Thymus (tissue), 14 donors: ENCODE measurements at places on chromosomes 16 and 17. TPM values are rescaled to one million over a fixed set of nuclear protein-coding genes. Genes with fewer than 3 reads are reported as not detected.

DNA sequence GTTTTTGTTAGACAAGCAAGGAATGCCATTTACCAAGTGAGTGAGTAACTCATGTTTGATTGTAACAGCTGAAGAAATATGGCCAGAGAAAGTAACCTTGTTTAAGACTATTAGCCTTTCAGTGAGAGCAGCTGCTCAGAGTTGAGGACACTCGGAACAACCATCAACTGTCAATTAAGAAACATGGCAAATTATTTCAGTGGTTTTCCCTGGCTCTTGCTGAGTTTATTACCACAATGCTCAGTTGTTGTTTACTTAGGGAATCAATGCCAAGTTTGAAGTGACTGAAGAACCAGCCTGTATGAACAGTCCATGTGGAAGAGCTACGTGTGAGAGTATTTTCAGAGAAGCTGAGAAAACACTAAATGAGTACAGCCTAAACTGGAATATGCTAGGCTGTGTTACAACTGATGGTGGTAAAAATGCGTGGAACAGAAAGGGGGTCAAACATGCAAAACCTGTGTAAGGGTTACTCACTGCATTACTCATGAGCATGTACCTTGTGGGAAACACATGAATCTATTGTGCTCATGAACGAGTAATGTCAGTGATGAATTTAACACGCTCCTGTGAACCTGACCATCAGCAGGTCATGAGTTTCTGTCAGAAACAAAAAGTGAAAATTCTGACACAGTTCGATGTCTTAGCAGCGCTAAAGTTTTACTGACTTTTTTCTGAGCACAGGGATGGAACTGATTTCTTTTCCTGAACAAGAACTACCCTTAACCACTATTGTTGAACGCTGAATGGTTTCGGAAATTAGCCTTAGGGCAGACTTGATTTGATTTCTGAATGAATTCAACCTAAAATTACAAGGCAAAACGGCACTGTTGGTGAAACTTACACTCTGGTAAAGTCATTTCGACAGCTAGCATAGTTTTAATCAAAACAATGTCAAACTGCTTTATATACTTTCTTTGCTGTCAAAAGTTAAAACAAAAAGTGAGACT is 33.5 kb downstream of the GNA13 start:
- DNase-seq: no peak

DNA sequence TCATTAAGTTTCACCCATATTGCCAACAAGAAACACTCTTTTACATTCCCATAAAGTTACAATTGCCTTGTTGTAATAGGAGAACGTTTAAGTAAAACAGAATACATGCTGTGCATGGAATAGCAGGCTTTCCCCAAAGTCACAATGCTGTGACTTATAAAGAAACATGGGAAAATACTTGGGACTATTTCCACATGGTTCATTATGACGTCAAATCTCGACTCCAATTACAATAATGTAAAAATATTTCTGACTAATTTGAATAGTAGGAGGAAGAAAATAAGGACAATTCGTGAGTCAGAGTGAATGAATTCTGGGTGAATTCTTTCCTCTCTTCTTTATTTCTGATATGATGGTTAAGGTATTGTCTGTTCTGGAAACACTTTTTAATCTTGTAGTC is 52.8 kb downstream of the CDH11 start:
- DNase-seq: no peak

- DNase-seq: no peak
Observed at GRCh38 chr16:86095131-86095752, 196.3 kb downstream of the IRF8 start.

Gene ZNF19
- 3.2 TPM for polyA plus RNA-seq

Gene PPP1R27
- polyA plus RNA-seq: 0.94 TPM

Gene PRAC2
- 0.07 TPM for polyA plus RNA-seq

Gene PYY
- 6.8 TPM for polyA plus RNA-seq
